NCI-H187 treated with DMSO at 0.1 percent for 48 hours (cell line): ENCODE measurements at places on chromosomes 12 and 14.

DNA sequence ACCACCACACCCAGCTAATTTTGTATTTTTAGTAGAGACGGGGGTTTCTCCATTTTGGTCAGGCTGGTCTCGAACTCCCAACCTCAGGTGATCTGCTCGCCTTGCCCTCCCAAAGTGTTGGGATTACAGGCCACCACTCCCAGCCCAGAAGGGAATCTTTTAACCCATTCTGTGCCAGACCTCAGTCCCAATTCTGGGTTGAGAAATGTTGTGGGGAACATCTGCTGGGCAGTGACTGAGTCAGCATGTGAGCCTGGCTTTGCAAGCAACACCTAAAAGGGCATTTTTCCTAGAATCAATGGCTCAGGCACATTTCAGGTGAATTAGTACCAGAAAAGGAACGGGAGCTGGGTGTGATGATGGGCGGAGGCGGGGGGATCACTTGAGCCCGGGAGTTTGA is 7.6 kb upstream of the SPATS2 start:
- no peak for DNase-seq

- DNase-seq, result no peak
Measured at GRCh38 chr14:42541535-42542001, 934.9 kb downstream of the LRFN5 start.

DNA sequence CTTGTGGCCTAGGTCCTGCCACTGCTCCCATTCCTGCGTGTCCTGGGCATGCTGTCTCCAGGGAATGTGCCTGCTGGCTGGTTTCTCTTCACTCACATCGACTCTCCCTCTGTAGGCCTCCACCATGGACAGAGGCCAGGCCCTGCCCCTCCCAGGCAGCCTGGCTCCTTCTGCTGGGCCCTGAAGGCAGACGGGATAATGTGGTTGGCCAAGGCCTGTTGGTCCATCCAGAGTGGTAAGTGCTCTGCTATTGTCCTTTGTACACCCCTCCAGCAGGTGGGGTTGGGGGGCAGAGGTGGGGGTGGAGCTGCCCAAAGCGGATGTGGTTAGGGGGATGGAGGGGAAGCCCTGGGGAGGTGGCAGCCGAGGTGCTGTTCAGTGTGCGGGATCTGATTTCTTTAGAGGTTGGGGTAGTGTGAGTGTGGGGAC is 9.5 kb upstream of the NR4A1 start:
- no peak for DNase-seq

DNA sequence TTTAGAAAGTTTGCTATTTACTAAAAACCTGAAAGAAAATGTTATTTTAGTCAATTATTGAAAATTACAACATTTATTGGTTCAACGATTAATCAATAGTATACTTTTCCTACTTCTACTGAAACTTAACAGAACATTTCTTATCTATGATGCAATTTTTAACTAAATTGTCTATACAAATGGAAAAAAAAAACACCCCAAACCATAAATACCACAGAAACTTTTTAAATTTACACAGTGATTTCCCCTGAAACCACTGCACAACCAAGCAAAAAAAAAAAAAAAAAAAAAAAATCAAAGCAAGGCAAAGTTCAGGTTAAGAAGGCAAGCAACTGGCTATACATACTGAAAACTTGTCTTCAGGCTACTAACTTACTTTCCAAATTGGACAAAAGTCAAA is 71.9 kb upstream of the POC1B start:
- DNase-seq, result no peak

- no peak for DNase-seq
Measured at GRCh38 chr14:69073915-69074314, 79.0 kb downstream of the DCAF5 start.

DNA sequence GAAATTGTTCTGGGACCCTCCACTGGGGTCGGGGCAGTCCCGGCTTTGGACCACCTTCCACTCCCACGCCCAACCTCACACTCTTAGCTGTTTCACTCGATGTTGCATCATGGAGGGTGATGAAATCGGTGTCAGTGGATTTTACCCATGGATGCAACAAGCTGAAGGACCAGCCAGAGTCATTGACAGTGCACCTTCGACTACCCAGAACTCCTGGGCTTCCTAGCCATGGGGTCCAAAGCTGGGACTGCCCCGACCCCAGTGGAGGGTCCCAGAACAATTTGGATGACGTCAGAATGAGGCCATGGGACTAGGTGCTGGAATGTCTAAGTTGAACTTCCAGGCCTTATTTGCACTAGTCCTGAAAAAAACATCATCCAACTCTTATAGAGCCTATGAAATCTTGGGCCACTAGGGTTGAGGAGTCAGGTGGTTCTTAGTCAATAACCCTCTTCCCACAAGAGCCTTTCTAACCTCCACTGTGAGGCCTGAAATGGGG is 882 bp upstream of the IL23A start:
- no peak for DNase-seq

DNA sequence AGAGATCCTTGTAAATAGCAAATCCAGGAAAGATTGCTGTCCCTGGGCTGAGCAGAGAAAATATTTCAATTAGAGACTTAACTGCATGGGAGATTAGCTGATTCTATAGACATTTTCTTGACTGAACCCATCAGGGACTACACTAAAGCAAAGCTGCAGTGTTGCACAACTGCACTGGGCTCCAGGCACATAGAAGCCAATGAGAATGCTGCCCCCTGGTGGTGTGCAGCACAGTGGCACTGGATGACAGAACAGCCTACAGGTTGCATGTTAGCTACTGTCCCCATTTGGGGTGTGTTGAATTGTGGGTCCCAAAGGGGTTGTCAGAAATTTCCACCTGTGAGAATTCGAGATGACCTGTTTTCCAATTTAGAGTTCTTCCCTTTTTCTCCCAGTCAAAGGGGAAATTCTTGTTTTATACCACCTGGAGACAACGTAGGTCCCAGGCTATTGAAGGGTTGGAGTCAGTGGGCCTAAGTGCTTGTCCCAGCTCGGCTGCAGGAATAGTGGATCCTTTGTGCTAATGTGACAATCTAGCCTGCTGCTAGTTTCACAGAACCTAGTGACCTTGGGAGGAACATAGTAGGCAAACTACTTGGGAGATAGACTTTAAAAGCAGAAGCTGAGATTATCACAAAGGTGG is 114.7 kb downstream of the SLC8A3 start:
- peak; percentile 8 for DNase-seq

DNA sequence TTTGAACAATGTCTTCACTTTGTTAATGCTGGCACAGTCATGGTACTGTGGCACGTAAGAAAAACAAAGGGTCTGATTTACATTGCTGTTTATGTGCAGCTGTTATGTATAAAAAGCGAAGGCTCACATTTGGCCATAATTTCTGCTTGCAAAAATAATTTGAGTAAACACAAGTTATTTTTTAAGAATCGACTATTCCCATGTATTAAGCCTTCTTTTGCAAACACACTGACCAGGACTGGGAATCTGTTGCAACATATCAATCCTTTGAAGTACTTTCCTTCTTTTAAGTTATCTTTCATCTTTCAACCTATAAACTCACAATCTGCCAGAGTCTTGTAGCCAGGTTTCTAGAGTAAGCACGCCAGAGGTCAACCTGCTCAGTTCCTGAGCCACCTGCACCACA is 145.4 kb upstream of the BMP4 start:
- no peak for DNase-seq

DNA sequence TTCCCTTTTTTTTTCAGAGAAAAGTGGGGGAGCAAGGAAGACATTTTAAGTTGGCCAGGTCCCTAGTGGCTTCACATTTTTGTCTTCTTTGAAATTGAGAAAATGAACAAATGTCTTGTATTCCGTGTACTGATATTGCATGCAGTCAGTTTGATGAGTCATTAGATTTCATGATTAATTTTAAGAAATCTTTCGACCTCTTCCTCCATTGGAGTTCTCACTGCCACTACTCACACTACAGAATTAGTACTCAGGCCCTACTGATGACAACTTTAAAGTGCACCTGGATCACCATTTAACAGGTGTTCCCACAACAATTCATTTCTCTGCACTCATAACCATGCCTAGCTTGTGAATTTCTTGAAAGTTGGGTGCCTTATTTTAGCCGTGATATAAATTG is 50.5 kb downstream of the SAMD4A start:
- DNase-seq, result no peak

DNA sequence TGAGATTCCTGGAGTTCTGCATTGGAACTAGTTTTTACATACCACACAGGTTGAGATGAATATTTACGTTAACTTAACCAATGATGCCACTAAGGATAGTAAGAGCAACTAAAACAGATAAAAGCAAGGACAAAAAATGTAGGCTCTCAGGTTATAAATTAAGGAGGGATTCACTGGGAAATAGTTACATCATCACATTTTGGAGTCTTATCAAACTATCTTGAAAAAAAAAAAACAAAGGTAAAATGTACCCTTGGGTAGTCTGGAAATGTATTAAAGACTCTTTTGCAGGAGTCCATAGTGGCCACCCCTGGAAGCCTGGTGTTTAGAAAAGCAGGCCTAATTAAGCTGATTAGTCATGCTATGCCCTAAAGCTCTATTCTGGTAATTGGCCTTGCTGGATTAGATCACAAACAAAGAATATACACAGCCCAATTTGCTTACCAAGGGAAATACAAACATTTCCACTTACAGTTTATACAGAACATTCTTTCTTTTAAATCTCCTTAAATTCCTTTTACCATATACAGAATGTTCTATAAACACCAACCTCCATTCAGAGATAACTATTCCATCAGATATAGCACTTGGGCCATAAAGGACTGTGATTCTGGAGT is 39.3 kb downstream of the SLC25A47 start:
- no peak for DNase-seq

DNA sequence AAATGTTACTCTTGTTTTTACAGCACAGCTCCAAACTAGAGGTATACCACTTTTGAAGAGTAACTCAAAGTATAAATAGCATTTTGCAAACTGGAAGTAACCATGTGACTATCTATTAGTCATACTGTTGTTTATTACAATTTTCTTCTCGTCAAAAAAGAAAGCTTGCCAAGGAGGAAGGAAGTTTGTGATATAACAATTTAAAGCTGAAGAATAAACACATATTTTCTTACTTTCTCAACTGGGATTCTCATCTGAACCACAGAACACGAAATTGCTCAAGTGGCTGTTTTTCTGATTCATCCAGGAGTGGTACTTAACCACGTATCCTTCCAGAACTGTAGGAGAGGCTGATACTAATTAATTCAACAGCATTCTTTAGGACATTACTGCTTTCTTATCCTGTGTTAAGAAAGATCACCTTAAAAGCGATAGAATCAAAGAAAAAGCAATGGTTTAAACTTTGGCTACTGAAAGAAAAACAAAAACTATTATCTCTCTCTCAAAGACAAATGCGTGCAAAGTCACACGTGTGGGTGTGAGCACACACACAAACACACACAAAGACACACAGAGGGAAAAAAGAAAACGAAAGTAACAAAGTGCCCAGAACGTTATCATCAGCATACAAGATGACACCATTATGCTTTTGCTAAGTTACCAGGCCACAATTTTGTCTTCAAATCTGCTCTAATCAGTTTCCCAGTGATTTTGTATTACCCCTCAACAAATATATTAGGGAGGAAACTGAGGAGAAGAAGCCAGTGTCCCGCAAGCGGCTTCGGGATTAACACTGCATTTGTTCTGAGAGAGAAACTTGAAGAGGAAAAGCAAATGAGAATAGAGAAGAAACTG is at the start of gene CLEC2B:
Gene CLEC2B, minus strand, starts transcription at position 48 of the 855 bp plus-strand sequence.
- DNase-seq, result no peak

DNA sequence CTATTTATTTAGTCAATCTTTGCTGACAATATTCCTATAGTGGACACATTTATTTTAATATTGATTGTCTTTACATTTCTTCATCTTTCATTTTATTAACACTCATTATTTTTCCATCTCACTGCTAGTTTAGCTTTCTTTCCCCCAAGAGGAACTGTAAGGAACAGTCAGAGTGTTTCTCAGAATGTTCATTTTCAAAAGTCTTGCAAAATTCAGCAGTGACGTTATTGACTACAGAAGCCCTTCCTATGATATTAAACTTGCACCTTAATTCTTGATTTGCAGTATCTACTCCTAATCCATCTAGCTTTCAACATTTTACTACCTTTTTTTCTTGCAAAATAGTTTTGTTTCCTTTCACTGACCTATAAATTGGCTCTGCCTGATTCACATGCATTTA is 13.0 kb downstream of the CLEC2B start:
- DNase-seq, result no peak

DNA sequence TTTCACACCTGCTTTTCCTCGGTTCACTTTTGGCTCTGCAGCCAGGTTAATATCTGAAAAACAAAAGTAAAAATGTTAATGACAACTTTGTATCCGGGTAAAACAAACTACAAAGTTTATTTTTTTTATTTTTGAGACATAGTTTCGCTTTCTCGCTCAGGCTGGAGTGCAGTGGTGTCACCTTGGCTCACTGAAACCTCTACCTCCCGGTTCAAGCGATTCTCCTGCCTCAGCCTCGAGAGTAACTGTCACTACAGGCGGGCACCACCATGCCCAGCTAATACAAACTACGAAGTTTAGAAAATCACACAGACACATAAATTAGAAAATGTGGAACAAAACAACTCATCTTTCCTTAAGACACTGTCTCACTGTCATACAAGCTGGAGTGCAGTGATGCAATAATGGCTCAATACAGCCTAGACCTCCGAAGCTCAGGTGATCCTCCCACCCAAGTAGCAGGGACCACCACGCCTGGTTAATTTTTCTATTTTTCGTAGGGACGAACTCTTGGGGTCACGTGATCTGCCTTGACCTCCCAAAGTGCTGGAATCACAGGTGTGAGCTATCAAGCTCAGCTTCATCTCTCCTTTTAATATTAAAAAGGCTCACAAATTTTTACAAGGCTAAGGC is 38.1 kb downstream of the HNRNPC start:
- no peak for DNase-seq

DNA sequence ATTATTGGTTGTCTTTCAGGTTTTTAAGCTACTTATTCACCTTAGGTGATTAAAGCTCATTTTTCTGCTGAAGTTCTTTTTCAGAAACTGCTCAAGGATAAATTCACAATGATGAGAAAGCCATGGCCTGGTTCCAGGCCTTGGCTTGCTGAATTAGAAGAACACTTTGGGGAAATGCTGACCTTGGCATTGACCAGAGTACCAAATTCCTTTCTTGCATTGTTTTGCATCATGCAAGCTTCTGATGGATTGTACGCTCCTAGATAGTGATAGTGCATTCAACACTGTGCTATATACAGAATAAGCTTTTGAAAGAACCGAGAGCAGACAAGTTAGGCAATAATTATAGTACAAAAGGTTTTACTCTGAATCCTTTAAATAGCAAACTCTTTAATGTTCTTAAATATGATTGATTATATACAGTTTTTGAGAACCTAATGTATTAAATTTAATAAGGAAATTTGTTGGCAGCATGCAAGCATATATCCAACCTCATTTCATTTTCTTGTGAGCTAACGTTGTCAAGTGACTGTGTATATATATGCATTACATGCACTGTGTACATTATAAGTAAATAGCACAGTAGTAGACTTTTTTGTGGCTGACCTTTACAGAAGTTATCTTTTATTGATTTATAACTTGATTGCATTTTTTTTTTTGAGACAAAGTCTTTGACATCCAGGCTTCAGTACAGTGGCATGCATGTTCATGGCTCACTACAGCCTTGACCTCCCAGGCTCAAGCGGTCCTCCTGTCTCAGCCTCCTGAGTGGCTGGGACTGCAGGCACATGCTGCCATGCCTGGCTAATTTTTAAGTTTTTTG is 99.2 kb downstream of the DIP2B start:
- DNase-seq, result no peak

GRCh38 chr14:30158299-30158698 is 230.7 kb upstream of the PRKD1 start:
- DNase-seq, result no peak

GRCh38 chr14:99320105-99320572 is 48.1 kb upstream of the BCL11B start:
- peak; percentile 12 for DNase-seq

GRCh38 chr12:74111688-74112360 is 425.8 kb upstream of the ATXN7L3B start:
- no peak for DNase-seq

GRCh38 chr12:46160101-46160980 is 108.5 kb downstream of the SLC38A1 start:
- DNase-seq, result peak; percentile 69
